ENCODE measurements at places on chromosomes 2 and 18.

GRCh38 chr18:57951117-57951796 lies 92.8 kb upstream of the NEDD4L start:
- DNase-seq = no peak

- no peak for DNase-seq
These were observed 9.1 kb downstream of the MPPE1 start for GRCh38 chr18:11899063-11899462.

GRCh38 chr2:207655000-207655399 lies 29.8 kb upstream of the METTL21A start:
- DNase-seq = no peak

GRCh38 chr18:59704146-59704545 lies 6.9 kb upstream of the CCBE1 start:
- DNase-seq = no peak

DNA sequence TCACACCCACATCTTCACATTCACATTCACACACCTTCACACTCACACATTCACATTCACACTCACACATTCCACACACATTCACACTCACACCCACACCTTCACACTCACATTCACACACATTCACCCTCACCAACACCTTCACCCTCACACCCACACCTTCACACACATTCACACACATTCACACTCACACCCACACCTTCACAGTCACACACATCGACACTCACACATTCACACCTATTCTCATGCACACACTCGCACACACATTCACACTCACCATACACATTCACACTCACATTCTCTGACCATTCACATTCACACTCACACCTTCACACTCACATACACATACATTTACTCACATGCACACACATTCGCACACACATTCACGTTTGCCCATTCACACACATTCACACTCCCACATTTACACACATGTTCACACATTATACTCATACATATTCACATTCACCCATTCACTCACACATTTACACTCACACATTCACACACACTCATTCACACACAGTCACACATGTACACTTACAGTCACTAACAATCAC lies 62.7 kb downstream of the BIN1 start:
- no peak for DNase-seq

GRCh38 chr2:135555311-135555710 lies 24.0 kb downstream of the R3HDM1 start:
- no peak for DNase-seq

DNA sequence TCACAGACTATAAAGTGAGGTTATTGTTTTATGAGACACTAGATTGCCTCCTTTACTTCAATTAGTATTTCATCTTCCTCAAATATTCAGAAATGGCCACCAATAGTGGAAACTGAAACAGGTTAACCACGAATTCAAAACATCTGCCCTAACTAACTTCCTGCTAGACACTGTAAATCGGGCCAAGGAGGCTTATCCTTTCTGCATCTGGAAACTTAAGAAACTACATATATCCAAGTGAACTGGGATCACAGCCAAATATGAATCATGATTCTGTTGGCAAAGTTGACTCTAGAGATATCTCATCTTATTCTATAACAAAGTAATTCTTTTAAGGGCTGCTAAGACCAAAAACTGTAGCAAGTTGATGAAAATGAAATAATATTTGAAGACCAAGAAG lies 136.6 kb upstream of the ZC3H15 start:
- no peak for DNase-seq

DNA sequence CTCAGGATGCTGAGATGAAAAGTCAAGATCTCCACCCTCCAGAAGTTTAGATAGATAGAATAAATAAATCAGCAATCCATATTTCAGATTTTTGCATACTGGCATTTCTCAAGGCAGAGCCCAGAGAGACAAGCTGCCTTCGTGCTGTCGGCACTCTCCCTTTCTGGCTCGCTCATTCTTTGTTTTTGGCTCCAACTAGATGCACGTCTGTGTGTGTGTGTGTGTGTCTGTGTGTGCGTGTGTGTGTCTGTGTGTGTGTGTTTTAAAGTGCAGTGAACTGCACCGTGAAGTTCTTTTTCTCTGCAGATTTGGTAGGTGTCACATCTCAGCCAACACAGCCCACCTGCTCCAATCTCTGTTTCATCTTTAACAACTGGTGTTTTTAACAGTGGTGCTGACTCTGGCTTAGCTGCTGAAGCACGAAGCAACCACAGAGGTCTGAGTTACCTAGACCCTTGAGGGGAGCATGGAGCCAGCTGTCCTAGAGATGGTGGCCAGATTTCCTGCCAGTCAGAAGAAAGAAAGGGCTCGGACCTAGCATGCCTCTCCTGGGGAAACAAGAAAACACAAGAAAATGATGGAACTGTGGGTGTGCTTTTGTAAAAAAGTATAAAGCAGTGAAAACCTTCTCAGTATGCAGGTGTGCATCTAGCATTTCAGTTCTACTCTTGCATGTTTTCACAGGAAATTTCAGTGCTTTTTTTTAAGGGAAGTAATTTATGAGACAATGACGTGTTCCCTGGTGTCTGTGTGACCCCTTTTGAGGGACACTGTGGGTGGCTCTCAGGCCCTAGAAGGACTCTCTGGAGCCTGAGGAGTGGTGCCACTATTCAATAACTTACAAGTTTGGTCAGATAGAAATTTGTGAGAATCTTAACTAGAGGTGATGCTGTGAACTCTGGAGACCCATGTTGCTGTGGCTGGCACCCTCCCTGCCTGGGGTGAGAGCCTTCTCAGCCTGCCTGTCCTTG lies 364.3 kb downstream of the RNF144A start:
- no peak for DNase-seq

DNA sequence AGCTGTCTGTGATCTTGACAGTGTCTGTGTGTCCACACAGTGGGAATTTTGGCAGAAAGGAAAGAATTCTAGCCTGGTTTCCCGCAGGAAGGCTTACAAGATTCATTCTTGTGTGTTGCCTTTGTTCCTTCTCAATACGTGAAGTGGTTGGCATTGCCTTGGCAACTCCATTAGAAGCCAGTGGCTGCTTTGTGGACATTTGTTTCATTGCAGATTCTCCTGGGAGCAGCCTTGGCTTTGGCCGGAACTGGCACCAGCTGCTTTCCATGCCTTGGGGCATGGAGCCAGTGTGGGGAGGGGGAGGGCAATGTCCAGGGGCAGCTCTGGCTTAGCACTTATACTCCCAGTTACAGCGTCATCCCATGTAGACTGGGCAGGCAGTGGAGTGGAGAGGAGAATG lies 39.4 kb downstream of the KIF5C start:
- no peak for DNase-seq
